ENCODE measurements at places on chromosomes 4 and X.

DNA sequence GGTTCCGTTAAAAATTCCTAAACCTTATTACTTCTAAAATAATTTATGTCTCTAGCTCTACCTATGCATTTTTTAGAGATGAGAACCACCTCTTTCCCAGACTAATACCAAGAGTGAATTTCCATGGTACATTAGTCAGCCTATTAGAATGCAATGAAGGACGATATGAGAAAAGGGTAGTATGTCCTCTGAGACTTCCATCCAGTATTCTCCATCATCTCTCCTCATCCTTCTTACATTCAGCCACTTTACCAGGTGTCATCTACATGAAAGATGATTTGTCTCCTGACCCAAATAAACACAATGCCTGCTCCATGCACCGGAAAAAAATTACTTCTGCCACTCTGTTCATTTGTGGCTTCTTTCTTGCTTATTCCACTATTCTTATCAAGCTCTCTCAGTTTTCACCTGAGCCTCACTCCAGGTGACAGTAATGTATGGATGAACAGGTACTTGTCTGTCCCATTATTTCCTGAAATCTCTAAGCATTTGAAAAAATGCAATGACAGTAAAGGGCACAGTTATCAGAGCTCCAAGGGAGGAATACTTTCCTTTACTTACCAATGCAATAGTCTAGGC lies 97.9 kb downstream of the MAB21L2 start:
- DNase-seq, result no peak

DNA sequence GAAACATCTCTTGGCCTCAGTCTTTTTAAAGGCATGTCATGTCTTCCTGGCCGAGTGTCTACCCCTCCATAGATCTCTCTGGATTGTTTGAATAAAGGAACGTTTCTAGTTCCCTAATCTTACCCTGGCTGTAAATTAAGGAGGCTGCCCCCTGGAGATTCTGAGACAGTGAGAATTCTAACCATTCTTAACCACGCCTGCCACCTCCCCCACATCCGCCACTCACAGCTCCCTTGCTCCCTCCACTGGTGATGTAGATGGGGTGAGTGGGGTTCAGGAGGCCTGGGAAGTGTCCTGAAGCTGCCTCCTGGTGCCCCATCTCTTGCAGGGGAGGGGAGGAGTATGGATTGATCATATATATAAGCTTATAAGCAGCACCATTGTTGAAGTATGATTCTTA lies 48.0 kb upstream of the TRIM2 start:
- no peak for DNase-seq

- DNase-seq, result peak; percentile 19
Measured at GRCh38 chr4:186190581-186191199, 677 bp upstream of the CYP4V2 start.

DNA sequence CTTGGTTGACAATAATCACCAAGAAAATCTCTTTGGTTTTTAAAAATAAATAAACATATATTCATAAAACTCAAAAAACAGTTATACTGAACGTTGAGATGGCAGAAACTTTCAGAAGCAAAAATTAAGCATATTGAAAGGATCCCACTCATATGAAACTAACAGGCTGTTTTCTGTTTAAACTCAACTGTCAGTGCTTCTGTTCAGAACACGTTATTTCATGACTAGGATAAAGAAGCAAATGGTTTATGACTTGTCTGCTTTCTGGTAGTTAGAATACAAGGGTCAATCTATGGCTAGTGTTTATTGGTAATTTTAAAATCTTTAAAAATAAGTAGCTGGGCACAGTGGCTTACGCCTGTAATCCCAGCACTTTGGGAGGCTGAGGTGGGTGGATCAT lies 4.1 kb downstream of the GPR82 start:
- no peak for DNase-seq

DNA sequence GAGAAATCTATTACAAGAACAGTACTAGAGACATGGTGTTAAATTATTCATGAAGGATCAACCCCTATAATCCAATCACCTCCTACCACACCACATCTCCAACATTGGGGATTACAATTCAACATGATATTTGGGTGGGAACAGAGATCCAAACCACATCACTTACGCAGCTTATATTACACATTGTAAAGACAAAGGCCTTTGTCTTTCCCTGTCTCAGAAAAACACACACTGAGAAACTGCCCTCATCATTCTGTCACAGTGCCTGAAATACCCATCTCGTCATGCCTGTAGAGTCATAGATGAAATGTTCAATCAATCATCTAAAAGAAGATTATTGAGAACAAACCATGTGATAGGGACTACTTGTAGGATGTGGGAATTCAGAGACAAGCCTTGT lies 558.8 kb upstream of the GRIA3 start:
- DNase-seq, result no peak

DNA sequence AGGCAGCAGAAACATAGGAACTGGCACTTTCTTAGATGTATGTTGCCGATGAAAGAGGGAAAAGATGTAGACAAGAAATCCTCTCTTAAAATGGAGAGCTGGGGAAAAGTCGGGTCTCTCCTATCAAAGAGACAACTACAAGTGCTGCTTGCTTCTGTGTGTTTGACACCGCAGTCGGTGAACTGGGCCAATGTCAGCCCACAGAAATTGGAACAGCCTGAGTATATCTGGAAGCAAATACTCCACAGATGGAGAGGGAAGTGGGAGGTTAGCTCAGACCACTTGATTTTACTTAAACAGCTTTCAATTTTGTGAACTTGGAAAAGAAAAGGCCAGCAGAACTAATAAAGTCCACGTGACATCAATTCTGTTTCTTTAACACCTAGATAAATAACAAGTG lies 230.9 kb upstream of the FAT1 start:
- DNase-seq, result no peak

GRCh38 chr4:89438102-89438831 lies 130.7 kb upstream of the GPRIN3 start:
- peak; percentile 2 for DNase-seq

- no peak for DNase-seq
Measured at GRCh38 chrX:2391869-2392606, 108.7 kb downstream of the DHRSX start.

- DNase-seq, result no peak
Measured at GRCh38 chr4:101806914-101807313, 16.4 kb downstream of the BANK1 start.

DNA sequence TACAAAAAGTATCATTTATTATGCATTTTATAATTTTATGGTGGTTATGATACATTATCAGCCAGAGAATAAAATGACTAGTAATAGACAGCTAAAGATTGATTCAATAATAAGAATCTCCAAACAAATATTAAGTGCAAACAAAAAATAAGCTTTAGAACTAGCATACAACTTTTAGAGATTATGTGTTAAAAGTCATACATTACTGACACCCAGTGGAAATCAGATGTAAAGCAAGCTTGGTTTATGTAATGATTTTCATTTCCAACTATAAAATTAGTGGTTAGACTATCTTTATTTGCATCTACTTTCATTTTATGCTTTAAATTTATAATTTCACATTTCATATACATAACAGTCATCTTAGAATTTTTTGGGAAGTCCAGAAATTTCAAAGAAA lies 57.7 kb downstream of the IL13RA2 start:
- DNase-seq, result no peak

DNA sequence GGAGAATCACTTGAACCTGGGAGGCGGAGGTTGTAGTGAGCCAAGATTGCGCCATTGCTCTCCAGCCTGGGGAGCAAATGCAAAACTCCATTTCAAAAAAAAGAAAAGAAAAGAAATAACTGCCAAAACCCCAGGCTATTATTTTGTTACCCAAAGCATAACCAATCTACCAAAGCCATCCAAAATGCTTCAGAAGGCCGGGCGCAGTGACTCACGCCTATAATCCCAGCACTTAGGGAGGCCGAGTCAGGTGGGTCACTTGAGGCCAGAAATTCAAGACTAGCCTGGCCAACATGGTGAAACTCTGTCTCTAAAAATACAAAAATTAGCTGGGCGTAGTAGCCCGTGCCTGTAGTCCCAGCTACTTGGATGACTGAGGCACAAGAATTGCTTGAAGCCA lies 49.8 kb downstream of the SMIM31 start:
- no peak for DNase-seq

- DNase-seq, result no peak
Measured at GRCh38 chr4:147846318-147847155, 114.6 kb downstream of the ARHGAP10 start.

GRCh38 chr4:153294631-153295030 lies 49.9 kb upstream of the MND1 start:
- no peak for DNase-seq

- DNase-seq, result no peak
Measured at GRCh38 chr4:139265654-139266053, 14.4 kb downstream of the MGARP start.

GRCh38 chr4:48340276-48340964 lies 909 bp upstream of the SLAIN2 start:
- no peak for DNase-seq

DNA sequence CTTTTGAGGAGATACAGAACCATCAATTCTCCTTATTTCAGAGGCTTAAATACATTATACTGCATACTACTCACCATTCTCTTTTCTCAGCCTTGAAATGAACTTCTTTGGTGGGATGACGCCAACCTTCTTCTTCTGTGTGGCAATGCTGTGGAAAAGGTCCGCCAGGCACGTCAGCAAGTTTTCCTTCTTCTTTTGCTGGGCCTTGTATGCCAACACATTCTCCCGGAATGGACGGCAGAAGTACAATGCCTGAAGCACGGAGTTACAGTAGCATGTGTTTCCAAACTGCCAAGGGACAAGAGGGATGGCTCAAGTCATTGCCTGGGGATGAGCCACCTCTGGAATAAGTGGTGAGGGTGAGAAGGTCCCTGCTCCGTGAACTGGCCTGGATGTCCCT lies 31.2 kb downstream of the USP46 start:
- no peak for DNase-seq

DNA sequence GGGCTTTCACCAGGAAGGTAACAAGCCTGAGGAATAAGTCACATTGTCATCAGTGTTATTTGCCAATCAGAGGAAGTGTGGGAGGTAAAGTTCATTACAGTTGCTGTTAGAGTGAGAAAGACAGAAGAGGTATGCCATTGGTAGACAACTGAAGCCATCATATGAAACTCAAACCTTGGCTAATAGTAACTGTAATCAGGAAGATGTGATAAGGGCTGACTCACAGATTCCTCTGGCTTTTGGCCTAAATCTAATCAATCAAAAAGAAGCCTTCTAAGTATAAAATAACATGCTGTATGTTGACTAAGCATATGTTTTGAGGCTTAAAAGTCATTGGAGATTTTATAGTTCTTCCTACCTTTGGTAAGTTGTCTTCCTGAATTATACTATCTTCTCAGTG lies 242.8 kb downstream of the PCDH7 start:
- DNase-seq, result no peak

GRCh38 chrX:118502161-118502789 lies 6.7 kb downstream of the DOCK11 start:
- no peak for DNase-seq

GRCh38 chr4:15612136-15612535 lies 43.0 kb downstream of the FBXL5 start:
- no peak for DNase-seq

DNA sequence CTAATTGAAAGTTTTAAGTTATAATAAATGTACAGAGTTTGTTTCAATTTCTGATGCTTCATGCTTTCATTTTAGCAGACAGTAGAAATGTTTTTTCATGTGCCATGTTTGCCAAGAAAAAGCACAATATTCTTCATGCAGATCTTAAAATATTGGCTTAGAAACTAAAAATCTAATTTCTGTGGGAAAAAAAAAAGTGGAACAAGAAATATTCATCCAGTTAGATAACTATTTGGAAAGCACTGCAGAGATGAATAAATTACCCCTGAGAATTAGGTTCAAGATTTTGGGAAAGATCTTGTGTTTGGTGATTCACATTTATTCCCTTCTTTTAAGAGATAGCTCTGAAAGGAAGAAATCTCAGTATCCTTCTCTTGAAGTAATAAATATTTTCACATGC lies 912.5 kb downstream of the C4orf33 start:
- DNase-seq, result no peak

DNA sequence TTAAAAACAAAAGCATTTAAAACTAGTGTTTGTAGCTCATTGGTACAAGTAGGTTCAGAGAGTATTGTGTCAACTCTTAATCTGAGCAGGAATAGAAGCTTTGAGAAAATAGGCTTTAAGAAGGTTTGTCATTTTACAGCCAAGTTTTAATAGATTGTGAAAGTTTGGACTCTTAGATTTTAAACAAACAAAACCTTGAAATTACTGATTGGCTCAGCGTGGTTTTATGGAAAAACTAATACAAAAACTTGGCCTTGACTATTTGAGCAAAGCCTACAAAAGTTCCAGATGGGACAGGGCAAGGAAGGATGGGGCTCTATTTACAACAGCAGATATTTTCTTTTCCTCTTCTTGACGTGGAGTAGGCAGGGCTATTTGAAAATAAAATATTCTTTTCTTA lies 16.5 kb downstream of the ZFX start:
- DNase-seq, result no peak

DNA sequence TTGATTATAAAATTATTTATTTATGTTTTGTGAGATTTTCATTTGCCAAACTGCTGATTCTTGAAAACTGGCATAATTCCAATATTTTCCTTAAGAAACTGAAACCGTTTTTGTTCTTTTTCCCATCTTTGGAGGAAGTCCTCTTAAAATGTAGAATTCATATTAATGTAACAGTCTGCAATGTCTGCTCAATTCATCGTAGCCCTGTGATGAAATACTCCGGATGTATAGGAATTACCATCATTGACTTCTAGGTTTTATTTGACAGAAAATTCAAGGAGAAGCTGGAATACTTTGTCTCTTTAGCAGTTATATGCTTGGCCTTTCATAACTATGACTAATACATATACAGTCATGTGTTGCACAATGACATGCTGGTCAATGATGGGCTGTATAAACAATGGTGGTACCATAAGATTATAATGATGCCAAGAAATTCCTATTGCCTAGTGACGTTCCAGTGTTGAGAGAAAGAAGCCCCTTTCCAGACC lies 185.0 kb upstream of the GPRIN3 start:
- DNase-seq, result no peak

GRCh38 chr4:55184600-55185523 lies 59.5 kb upstream of the KDR start:
- DNase-seq, result no peak

GRCh38 chrX:134911348-134911747 lies 79.4 kb upstream of the SMIM10 start:
- DNase-seq, result no peak

- DNase-seq, result no peak
Measured at GRCh38 chrX:40205471-40205870, 107.7 kb upstream of the BCOR start.

- no peak for DNase-seq
Measured at GRCh38 chrX:13655674-13656073, 2.7 kb downstream of the TCEANC start.

DNA sequence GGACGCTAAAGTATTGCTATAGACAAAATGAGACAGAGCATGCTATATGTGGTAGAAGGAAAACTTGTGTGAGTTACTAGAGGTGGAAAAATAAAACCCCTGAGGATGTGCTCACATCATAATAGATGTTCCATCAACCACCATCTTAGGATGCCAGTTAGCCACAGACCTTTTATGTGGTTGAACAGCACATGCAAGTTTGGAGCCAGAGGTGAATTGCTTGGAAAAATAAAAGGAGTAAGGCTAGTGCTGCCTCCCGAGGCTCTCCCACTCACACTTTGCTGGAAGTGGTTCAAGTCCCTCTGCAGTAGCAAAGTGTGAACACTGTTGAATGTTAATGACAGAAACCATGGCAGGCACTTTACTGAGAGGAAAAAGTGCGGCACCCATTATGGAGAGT lies 39.4 kb upstream of the PPARGC1A start:
- DNase-seq, result no peak

GRCh38 chr4:138869165-138869564 lies 146.4 kb upstream of the NOCT start:
- no peak for DNase-seq

- DNase-seq, result no peak
Measured at GRCh38 chrX:139222511-139223200, 307.9 kb upstream of the F9 start.

GRCh38 chr4:22897520-22898108 lies 204.9 kb downstream of the GBA3 start:
- no peak for DNase-seq
